ENCODE measurements at places on chromosomes 4 and X.

GRCh38 chrX:139382529-139382928 is 148.0 kb upstream of the F9 start:
- no peak for DNase-seq

DNA sequence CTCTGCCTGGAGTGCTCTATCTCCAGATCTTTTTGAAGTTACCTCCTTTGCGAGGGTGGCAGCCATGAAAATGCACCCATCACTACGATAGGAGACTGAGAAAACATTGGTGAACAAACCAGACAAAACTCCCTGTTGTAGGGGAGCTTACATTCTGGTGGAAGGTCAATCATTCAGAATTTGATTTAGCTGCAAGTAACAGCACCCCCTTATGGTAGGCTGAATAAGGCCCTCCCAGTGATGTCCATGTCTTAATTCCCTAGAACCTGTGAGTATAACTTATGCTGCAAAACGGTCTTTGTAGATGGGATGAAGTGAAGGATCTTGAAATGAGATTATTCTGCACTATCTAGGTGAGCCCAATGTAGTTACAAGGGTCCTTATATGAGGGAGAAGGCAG is 5.6 kb upstream of the TEC start:
- DNase-seq, result no peak

DNA sequence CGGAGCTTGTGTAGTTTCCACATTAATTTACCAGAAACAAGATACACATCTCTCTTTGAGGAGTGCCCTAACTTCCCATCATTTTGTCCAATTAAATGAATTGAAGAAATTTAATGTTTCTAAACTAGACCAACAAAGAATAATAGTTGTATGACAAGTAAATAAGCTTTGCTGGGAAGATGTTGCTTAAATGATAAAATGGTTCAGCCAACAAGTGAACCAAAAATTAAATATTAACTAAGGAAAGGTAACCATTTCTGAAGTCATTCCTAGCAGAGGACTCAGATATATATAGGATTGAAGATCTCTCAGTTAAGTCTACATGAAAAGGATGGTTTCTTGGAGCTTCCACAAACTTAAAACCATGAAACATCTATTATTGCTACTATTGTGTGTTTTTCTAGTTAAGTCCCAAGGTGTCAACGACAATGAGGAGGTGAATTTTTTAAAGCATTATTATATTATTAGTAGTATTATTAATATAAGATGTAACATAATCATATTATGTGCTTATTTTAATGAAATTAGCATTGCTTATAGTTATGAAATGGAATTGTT is at the start of gene FGB:
TSS of gene FGB (plus strand) at position 315 of the 558 bp plus-strand sequence. CDS start at position 323, 8 bp downstream.
- DNase-seq, result no peak

GRCh38 chr4:165222651-165222994 is 15.3 kb downstream of the KLHL2 start:
- DNase-seq, result no peak

- no peak for DNase-seq
Measured at GRCh38 chr4:118114720-118115119, 80.4 kb downstream of the NDST3 start.

- no peak for DNase-seq
Measured at GRCh38 chr4:47597696-47598095, 112.6 kb downstream of the ATP10D start.

DNA sequence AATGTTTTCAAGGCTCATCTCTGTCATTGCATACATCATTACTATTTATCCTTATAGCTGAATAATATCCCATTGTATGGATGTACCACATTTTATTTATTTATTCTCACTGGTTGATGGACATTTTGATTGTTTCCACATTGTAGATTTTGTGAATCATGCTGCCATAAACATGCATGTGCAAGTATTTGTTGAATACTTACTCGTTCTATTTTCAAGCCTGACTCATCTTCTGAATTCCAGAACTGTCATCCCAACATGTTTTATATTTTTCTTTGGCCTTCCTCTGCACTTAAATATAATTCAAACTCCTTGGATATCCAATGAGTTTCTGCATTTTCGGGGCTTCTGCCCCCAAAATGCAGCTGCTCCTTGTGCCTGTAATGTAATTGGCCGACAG is 77.6 kb downstream of the MXRA5 start:
- DNase-seq, result no peak

DNA sequence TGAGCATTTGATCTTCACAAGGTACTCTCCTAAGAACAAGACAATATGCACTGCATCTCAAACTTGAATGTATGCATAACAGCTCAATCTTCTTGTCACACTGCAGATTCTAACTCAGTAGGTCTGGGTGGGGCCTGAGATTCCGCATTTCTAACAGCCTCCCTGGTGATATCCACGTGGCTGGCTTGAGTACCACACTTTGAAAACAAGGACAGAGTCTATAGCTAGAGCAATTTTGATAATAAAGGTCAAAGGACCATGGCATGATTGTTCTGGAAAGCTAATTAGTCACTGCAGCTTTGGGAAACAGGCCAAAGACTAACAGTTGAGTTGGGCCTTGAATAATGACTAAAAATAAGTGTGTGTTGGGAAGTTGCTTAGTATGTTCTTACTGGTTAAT is 213.3 kb downstream of the GBA3 start:
- no peak for DNase-seq

DNA sequence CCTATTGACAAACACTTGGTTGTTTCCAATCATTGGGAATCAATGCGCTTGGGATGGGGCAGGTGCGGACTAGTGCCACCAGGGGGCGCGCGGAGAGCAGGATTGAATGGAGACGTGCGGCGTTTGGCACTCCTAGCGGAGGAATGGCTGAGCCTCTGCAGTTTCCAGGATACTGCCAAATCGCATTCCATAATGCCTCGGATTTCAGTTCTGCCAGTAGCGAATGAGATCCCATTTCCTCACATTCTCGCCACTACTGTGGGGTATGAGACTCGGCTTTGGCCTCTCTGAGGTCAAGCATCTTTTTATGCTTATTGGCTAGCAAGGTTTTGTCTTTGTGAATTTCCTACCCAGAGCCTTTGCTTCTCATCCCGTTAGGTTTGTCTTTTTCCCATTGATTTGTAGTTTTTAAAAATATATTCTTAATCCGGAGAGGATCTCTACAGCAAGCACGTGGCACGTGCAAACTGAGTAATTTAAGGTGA is 28.7 kb downstream of the CLDN34 start:
- DNase-seq, result peak; percentile 40

DNA sequence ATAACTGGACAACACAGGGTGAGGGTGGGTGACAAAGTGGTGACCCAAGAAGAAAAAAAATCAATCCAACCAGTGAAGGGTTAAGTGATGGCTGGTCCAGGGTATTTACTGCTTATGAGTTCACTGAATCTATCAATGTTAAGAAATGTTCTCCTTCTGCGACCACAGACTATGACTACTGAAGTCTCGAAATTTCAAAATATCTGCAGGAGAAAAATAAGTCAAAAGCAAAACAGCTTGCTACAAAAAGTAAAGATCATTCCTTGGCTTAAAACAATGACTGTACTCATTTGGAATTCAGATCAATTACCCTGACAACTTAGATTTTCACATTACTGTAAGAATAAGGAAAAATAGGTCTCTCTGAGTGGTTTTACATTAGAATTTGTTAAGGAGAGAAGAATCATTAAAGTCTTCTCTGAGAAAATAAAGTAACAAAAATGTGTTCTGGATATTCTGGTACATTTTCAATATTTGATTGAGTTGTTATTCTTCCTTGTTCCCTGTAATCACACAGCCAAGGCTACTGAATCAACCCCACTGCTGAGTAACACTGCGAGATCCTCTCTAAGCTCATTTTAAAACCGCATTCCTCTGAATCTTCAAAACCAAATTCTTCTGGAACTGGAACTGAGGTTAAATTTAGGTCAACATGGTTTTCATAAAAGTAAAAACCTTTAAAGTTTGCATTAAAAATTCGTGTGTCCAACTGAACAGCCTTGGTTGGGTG is 22.7 kb downstream of the SMPX start:
- no peak for DNase-seq

DNA sequence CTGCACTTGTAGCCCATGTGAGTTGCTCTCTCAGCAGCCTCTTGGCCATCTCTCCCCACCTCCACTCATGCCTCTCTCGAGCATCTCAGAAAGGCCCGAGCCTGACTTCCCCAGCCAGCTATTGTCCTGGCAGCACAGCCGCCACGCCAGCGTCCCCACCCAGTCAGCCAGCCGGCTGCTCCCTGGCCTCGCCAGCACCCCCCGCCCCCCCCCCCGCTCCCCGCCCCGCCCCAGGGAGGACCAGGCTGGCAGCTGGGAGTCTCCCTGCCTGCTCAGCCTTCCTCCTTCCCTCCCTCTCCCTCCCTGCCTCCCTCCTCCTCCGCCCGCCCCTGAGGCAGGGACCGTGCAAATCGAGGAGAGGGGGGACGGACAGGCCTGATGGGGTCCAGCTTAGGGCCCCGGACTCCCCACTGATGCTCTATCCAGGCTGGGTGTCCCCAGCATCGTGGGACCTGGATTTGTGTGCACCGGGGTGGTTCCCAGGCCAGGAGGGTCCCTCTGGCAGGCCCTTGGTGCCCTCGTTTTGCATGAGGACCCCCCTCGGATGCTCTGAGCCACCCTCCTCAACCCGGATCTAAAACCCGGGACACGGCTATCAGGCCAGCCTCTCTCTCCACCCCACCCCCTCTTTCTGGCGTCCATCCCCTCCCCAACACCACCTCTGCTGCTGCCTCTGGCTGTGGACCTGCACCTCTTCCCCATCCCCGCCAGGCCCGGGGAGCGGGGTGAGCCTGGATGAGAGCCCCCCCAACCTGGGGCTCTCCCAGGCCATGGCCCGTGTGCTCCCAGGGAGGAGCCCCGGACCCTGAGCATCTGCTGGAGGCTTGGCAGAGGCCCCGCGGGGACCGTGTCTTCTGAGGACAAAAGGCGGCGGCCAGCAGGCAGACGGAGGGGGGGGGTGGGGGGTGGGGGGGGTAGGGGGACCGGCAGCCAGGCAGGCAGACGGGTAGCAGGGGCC is at the start of gene GPR173:
TSS of gene GPR173 (plus strand) at position 621 of the 958 bp plus-strand sequence. CDS start 27,833 bp downstream, outside the sequence.
- DNase-seq, result no peak

- DNase-seq, result no peak
Measured at GRCh38 chrX:73850124-73851013, 287.4 kb downstream of the CHIC1 start.

GRCh38 chr4:105170711-105171110 is 24.0 kb downstream of the TET2 start:
- no peak for DNase-seq

Data from stimulated activated naive B cell treated with anti-CD40 and anti-IgM and Interleukin-4, amounts not matched to agents 10 μg/mL and 1 μg/mL and 100 μg/mL, for 72 hours (primary cell).